ENCODE measurements at places on chromosomes 2 and 18.

DNA sequence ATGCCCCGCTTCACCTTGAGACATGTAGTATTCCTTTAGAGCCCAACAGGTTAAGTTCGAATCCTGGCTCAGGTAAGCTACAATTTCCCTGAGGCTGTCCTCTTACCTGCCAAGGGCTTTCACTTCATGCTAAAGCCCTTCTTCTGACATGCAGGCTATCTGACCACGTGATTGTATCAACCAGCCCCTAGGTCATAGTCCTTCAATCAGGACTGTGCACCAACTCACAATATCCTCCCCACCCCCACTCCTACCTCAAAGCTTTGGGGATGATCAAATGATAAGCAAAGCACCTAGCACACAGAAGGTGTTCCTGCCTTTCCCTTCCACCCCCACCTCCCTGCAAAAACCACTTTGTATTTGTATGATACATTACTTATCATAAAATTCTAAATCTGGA, 78.9 kb downstream of the AAK1 start:
- no peak for DNase-seq

- DNase-seq, result peak; percentile 15
These were observed 13.2 kb downstream of the NABP1 start for GRCh38 chr2:191691016-191691735.

DNA sequence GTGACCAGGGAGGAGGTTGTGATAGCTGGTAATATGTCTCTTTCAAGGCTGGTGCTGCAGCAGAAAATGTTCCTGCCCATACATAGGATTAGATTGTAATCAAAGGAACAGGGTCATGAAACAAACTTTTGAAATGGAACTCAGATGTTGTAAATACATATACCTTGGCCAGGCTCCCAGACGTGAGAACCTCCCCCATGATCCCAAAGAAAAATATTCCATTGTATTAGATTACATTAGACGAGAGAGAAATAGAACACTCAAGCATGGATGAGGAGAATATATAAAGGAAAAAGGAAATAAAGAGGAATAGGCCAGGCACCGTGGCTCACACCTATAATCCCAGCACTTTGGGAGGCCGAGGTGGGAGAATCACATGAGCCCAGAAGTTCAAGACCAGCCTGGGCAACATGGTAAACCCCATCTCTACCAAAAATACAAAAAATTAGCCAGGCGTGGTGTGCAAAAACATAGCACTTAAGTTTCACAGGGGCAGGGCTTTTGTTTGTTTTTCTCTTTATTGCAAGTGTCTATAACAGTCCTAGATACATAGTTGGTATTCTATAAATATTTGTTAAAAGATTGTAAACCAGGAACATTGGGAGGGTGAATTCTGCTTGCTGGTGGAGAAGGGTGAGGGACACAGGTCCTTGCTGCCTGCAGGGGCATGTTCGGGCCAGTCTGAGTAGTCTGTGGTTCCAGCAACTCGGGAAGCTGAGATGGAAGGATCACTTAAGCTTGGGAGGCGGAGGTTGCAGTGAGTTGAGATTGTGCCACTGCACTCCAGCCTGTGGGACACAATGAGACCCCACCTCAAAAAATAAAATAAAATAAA, 52.8 kb downstream of the RPL37A start:
- DNase-seq, result no peak

GRCh38 chr18:27921904-27922751, 254.8 kb downstream of the CDH2 start:
- DNase-seq, result no peak

DNA sequence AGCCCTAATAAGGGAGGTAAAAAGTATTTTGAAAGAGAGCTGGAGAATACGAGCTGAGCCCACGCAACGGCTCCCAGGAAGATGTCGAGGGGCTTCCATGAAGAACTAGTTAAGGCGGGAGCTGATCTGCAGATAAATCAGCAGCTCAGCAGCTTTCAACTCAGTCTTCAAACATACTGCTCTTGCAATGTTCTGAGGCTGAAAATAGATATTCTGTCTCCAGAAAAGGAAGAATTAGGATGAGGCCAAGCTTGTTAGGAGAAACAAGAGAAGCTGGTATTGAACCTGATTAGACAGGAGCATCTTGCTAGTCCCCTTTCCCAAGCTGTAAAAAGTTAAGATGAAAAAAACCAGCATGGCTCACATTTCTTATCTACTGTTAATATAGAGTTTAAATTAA, 91.1 kb downstream of the AFF3 start:
- no peak for DNase-seq

GRCh38 chr18:58449464-58449863, 179.4 kb downstream of the ALPK2 start:
- DNase-seq, result no peak

DNA sequence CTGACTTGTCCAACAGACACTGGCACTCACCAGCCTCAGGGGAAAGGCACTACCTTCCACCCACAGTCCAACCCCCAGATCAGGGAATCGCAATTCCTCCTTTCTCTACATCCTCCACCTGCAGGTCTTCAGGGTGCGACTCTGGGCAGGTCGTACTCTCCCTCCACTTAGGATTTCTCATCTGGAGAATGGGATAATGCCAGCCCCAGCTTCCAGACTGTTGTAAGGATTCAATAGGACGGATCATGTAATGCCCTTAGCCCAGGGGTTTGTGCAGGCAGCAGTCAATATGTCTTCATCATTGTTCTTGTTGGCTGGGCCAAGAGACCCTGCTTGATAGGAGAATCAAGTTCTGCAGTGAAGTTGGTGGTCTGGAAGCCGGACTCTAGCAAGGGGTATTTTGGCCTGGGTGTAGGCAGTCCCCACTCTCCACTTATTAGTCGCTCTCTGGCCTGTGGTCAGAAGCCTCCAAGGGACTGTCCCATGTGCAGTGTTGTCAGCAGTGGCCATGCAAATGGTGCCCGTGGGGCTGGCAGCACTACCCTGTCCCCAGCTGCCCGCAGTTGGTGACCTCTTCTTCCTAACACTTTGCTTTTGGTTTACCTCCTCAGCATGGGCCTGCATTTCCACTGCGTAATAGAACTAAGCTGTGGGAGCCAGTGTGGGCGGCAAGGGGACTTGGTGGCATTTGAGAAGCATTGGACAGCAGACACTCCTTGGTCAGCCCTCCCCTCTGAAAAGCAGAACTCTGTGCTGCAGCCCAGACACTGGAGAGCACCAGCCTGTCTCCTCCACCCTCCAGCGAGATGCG, 172.4 kb upstream of the HS6ST1 start:
- DNase-seq, result no peak

DNA sequence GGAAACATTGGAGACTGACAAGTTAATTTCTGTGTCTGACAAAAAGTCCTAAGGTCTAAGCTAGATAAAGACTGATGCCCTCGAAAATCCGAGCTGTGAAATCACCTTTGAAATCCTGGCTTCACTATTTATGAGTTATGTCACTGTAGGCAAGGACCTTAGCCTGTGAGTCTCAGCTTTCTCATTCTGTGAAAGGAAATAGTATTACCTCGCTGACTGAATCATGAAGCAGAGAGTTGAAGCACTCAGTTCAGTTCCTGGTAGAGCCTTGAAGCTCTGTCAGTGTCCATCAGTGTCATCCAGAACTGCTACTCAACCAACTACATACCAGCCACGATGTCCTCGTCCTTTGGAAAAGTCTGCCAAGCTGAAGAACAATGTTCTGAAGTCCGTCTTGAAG, 1025.6 kb upstream of the GYPC start:
- DNase-seq, result no peak

- DNase-seq, result no peak
These were observed 121.9 kb downstream of the MCFD2 start for GRCh38 chr2:46793423-46794416.

- DNase-seq, result no peak
These were observed 404.4 kb upstream of the SOX11 start for GRCh38 chr2:5287558-5288334.

GRCh38 chr18:58819051-58819450, 45.6 kb upstream of the ZNF532 start:
- no peak for DNase-seq

- DNase-seq, result no peak
These were observed 60.8 kb downstream of the CRACDL start for GRCh38 chr2:98875081-98875728.

- DNase-seq, result no peak
These were observed 200.0 kb downstream of the ZNF407 start for GRCh38 chr18:74797577-74798151.

DNA sequence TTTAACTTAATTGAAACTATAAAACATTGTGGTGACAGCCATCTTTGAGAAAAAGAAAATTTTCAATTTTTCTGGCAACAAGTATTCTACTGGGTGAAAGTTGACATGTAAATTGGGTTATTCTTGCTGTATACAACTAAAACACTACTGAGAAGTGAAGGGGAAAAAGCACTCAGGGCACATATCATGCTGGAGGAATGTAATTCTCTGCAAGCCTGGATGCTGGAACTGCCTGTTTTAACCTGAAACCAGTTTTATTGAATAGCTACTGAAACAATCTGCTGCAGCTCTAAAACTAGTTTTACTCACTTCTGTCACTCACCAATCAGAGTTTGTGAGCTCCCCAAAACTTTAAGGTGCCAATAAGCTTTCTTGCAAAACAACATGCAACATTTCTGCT, 1136.0 kb downstream of the LRP1B start:
- DNase-seq, result no peak

DNA sequence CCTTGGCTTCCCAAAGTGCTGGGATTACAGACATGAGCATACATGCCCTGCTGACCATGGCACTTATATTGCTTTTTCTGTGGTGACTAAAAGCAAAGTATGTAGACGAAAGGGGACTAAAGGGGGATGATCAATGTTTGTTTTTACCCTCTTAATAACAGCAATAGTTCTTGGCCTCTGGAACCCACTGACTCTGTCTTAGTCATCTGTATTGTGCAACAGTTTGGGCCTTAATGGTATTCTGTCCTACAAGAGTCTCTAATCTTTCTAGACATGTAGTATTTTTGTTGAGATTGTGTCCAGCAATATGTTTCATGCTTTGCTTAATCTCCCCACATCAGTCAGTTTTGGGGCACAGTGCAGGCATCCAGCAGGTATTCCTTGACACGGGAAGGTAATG, 359.9 kb upstream of the FANCL start:
- no peak for DNase-seq

- DNase-seq, result no peak
These were observed 134.2 kb downstream of the PLCL1 start for GRCh38 chr2:197938555-197938954.

GRCh38 chr2:162734866-162735265, 103.7 kb downstream of the KCNH7 start:
- DNase-seq, result no peak

GRCh38 chr2:236485519-236485918, 84.1 kb upstream of the ACKR3 start:
- no peak for DNase-seq

DNA sequence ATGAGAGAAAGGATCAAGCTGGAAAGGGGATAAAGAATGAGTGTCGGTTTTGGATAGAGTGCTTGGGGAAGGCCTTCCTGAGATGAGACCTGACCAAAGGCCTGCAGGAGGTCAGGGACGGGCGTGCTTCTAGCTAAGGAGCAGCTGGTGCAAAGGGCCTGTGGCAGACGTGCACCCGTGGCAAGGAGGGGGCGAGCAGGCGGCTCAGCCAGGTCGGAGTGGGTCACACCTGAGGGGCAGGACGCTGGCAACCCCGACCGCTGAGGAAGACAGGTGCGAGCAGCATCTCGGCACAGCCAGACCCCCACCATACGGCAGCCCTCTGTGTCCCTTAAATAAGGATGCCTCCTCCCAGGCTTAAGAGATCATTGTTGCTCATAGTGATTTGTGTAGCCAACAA, 48.1 kb downstream of the ODC1 start:
- DNase-seq, result no peak

- no peak for DNase-seq
These were observed 51.8 kb upstream of the TTN start for GRCh38 chr2:178858896-178859625.

DNA sequence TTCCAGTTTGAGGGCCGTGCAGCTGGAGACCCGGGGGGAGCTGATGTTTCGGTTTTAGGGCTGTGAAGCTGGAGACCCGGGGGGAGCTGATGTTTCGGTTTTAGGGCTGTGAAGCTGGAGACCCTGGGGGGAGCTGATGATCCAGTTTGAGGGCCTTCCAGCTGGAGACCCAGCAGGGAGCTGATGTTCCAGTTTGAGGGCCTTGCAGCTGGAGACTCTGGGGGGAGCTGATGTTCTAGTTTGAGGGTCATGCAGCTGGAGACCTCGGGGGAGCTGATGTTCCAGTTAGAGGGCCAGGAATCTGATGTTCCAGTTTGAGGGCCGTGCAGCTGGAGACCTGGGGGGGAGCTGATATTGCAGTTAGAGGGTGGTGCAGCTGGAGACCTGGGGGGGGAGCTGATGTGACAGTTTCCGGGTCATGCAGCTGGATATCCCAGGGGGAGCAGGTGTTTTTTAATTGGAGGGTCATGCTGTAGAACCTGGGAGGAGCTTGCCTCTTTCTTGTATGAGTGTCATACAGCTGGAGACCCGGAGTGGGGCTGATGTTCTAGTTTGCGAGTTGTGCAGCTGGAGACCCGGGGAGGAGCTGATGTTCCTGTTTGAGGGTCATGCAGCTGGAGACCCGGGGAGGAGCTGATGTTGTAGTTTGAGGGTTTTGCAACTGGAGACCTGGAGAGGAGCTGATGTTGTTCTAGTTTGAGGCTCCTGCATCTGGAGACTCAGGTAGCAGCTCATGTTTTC, 153.2 kb downstream of the RTP5 start:
- no peak for DNase-seq

- DNase-seq, result no peak
These were observed 134.6 kb downstream of the TMEFF2 start for GRCh38 chr2:192060161-192060560.

DNA sequence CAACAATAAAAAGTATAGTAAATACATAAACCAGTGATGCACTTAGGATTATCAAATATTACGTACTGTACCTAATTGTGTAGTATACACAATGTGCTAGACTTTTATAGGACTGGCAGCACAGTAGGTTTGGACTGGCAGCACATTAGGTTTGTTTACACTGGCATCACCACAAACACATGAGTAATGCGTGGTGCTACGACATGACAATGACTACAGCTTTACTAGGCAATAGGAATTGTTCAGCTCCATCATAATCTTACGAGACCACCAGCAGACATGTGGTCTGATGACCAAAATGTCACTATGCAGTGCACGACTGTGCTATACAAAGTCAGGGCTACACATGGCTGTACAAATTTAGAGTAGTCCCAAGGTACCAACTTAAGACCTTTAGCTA, 2.3 kb downstream of the MBOAT2 start:
- no peak for DNase-seq

- DNase-seq, result no peak
These were observed 143.2 kb upstream of the SETBP1 start for GRCh38 chr18:44537526-44537925.

DNA sequence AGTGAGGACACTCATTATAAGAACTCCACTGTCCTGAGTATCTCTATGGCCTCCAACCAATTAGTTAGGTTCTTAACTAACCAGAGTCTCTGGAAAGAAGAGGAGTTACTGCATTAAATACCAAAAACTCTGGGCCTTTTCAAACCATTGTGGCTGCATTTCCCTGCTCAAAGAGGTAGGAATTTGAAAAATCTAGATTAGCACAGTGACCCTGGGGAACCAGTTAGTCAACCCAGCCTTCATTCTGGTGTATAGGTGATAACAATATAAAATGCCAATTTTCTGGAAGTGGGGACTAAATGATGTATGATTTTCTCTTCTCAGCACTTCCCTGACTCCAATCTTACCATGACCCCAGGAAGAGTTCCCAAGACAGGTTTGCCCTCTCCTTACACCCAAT, 287.8 kb upstream of the SETBP1 start:
- DNase-seq, result no peak

- no peak for DNase-seq
These were observed 102.9 kb upstream of the ALPP start for GRCh38 chr2:232275670-232276069.

- DNase-seq, result no peak
These were observed 2.9 kb downstream of the ARPC2 start for GRCh38 chr2:218219934-218220333.

GRCh38 chr2:11554399-11554716, 20.5 kb downstream of the GREB1 start:
- no peak for DNase-seq
